Activated naive CD4-positive, alpha-beta T cell (primary cell): ENCODE measurements at places on chromosomes 12 and 14.
A peak's percentile ranks its signal among the peaks of the same experiment; 100 is the strongest.

GRCh38 chr14:49679271-49679670, 8.7 kb downstream of the POLE2 start:
- DNase-seq = no peak

DNA sequence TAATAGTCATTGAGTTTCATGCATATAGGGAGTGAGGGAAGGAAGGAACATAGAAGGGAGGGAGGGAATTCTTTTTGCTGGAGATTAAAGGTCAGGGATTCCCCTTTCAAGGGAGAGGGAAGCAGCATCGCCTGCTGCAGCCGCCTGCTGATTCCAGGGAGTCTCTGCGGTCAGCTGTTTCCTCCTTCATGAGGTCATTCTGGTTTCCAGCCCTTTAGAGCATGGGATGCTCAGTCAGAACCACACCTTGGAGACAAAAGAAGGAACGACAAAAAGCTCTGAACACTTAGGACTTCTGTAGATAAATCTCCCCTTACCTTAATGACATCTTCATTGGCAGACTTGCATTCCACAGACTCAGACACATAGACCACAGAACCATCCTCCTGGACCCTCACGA, 923.0 kb upstream of the TMEM132C start:
- no peak for DNase-seq

- no peak for DNase-seq
Measured at GRCh38 chr14:105384605-105385321, 13.6 kb upstream of the TEX22 start.

GRCh38 chr12:65306366-65307168, 28.1 kb downstream of the MSRB3 start:
- DNase-seq = no peak

DNA sequence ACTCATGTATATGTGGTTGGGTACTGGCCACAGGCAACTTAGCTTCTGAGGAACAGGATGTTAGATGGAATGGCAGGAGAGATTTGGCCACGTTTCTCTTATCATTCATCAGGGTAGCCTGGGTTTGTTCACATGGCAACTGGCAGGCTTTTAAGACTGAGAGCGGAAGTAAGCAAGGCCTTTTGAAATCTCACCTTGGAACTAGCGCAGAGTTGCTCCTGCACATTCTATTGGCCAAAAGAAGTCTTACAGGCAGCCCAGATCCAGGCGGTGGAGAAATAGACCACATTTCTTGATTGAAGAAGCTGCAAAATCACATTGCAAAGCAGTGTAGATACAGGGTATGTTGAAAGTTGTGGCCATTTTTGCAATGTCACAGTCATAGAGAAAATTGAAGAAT, 3.7 kb downstream of the CLEC4A start:
- no peak for DNase-seq

DNA sequence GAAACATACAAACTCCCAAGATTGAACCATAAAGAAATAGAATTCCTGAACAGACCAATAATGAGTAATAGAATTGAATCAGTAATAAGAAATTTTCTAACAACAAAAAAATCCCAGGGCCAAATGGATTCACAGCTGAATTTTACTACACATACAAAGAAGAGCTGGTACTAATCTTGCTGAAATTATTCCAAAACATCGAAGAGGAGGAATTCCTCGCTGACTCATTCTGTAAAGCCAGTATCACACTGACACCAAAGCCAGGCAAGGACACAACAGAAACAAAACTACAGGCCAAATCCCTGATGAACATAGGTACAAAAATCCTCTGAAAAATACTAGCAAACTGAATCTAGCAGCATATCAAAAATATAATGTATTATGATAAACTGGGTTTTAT, 367.8 kb upstream of the CLEC14A start:
- DNase-seq = no peak

DNA sequence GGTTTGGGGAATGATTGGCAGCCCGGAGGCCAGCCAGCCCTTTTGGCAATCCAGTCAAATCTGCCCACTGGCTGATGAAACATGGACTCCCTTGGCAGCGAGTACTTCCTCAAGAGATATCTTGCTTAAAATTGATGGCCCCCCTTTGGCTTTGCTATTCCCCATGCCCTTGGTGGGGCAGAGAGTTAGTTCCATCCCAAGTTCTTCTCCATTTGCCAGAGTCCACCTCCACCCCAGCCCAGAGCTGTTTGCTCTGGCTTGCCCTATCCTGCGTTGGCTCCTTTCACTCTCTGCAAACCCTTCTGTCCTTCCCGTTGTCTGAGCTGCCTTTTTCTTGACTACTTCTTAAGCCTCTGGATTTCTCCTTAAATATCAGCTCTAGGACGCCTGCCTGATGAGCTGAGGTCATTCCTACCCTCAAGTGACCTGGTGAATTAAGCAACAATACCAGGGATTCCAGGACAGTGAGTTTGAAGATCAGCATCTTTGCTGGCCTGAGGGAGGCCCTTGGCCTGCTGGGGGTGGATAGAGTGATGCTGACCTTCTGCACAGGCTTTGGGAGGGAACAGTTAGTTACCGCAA, 212.0 kb downstream of the CACNA1C start:
- no peak for DNase-seq

DNA sequence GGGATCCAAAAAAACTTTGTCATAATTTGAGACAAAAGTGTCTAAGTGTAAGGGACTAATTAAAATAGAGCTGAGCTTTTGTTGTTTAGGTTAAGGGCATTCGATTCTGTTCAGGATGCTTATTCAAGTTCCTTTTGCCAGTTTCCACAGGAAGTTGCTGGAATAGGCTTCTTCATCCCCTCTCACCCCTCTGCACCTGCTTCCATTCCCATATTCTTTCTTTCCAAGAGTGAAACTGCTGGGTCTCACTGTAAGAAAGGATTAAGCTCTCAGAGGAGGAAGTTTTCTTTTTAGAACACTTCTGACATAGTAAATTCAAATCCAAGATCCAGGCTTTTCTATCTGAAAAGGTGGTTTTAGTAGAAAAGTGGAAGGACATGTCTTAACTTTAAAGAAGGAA, 61.4 kb downstream of the POLR3B start:
- no peak for DNase-seq

DNA sequence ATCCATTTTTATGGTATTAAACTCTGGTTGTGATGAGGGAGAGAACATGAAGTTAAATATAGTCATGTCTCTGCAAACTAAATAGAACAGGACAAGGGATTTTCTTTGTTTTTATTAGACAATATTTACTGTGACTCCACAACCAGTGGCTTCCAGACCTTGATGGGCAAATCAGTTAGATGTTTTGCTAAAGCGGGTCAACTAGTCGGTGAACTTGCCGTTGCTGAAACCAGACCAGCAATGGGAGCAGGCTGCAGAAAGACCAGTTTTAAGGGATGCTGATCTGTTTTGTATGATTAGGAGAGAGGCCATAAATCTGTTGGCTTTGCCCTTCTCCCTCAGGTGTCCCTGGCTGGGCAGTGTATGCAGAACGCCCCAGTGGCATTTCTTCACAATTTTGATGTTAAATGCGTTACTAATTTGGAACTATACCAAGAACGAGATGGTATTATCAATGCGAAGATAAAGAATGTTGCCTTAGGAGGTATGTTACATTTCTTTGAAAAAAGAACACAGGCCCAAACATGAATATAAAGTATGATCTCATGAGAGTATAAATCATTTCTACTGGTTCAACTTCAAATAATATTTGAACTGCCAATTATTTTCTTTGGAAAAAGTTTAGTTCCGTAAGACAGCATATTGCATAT, 19.4 kb downstream of the TCTN2 start:
- DNase-seq = no peak

- DNase-seq = peak; percentile 20
Measured at GRCh38 chr14:59465316-59466135, at the start of gene GPR135. Gene GPR135 (minus strand): TSS chr14:59465380. CDS start chr14:59465226, 154 bp downstream.

DNA sequence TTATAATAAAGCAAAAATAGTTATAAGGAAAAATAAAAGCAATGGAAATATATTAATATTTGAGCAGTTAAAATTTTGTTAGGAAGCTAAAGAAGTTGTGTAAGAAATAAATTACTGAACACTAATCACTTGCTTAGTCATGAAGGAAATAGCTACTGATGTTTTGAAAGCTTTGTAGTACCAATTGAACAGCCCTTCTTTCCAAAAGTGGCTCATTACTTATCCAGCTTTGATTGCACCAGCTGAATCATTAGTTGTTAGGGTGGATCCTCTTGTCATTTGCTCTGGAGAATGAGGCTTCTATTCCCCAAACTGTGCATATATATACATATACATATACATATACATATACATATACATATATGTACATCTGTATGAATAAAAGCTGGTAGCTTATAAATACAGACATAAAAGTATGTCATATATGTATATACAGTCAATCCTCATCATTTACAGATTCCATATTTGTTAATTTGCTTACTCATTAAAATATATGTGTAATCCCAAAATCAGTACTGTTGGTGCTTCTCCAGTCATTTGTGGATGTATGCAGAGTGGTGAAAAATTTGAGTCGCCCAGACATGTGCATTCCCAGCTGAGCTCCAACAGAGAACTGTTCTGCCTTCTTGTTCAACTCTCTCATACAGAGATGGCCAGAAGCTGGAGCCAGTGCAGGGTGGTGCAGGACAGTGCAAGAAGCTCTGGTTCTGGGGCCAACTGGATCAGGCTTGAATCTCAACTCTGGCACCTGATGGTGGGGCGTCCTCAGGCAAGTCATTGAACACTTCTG, 214.1 kb downstream of the RPAP3 start:
- DNase-seq = no peak

GRCh38 chr14:50397390-50398188, 908 bp upstream of the CDKL1 start:
- no peak for DNase-seq
